ENCODE measurements at places on chromosomes 11 and 22.

GRCh38 chr11:10243896-10244575 is 50.0 kb downstream of the SBF2 start:
- DNase-seq = no peak

DNA sequence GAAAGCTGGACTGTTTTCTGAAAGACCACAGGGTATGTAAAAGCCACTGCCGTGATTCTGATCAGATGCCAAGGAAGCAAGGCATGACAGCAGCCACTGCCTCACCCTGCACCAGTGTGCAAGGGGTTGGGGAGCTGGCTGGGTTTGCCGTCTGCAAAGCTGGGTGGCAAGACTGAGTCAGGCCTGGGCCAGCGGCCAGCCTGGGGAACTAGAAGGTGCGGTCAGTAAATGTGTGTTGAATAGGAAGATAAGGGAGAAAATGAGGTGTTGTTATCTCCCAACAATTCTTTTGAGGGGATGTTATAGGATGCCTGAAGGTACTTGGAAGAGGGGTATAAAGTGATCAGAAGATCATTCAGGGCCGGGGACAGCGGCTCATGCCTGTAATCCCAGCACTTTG is 8.0 kb downstream of the VSTM5 start:
- no peak for DNase-seq

GRCh38 chr11:131829725-131830124 is 459.3 kb downstream of the NTM start:
- DNase-seq = no peak

DNA sequence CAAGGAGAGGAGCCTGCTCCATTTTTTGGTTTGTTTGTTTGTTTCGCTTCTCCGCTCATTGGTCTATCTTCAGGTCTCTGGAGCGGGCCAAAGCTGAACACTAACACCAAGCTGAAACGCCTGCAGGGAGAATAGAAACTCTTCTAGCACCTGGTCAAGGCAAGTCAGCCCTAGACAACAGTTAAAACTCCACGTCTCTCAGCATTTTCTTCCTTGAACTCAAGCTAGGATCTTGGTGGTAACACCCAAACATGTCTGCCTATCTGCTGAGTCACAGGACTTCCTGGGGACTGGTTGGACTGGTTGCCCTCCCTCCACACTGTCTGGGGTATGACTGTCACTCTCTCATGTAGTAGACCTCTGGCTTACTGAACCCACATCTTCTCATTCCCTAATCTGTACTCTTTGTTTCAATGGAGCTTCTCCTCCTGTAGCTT is 23.9 kb upstream of the RBFOX2 start:
- DNase-seq = no peak

DNA sequence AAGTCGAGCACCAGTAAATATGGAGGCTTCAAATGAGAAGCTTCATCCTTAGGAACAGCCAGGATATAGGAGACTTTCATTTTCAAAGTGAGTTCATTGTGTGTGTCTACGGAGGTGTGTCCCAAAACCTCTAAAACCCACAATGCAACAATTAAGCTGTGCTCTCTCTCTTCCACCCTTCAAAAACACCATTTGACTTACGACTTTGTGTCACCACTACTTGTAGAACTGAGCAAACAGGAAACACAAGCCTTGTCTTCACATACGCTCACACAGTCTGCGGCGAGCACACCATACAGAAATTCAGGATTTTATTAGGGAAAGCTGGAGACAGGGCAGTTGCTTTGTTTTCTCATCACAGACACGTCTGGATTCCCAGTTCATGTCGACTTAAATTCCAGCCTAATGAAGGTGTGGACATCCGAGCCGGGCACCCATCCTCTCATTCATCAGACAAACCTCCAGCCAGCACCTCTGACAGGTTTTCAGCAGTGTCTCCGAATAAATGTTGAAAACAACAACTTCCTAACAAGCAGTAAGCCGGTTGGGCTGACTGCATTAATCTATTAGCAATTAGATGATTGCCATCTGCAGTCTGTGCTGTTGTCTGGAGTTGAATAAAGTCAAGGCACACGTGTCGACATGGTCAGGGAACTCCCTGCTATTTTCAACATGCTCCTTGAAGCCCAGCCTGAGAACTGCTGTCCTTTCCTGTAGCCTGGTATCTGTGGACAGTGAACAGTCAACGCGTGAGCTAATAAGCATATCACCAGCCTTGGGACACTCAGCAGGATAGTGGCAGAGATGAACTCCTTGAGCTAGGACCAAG is 1411.1 kb downstream of the BRD1 start:
- no peak for DNase-seq

DNA sequence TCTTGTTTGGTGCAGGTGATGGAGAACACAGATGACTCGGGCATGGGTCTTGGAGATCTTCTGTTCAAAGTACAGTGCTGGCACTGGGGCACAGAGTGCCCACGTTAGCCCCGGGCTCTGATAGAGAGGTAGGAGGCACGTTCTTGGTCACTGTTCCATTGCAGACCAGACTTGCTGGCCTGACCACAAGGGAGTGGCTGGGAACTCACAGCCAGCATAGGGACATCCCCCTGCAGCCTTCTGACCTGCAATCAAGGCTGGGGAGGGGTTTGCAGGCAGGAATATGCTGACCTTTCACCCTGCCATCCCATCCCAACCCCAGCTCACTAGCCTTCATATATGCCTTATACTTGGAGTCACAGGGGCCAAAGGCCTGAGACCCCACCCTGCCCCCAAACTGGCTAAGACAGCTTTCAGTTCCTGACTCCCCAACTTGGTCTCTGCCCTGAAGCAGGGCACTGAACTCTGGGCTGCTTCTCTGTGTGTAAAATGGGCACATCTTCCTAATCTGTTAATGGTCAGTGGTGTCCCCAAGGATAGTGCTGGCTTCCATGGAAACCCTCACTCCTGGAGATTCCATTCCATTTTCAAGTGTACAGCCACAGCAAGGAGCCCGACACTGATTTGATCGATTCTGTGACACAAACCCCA is 4.6 kb downstream of the MRPL49 start:
- DNase-seq = no peak

GRCh38 chr11:73004088-73004487 is 138.0 kb downstream of the FCHSD2 start:
- no peak for DNase-seq

- DNase-seq = no peak
Observed at GRCh38 chr11:122105044-122105758, 10.8 kb downstream of the BLID start.

GRCh38 chr11:24708616-24709015 is 211.8 kb downstream of the LUZP2 start:
- no peak for DNase-seq

- DNase-seq = no peak
Observed at GRCh38 chr22:29325785-29326315, 10.4 kb upstream of the RASL10A start.

All from stimulated activated CD8-positive, alpha-beta memory T cell treated with anti-CD3 and anti-CD28 coated beads, Interleukin-7, amount 100 ng/mL, for 1 hour (primary cell).